ENCODE measurements at places on chromosomes 1 and 21.

DNA sequence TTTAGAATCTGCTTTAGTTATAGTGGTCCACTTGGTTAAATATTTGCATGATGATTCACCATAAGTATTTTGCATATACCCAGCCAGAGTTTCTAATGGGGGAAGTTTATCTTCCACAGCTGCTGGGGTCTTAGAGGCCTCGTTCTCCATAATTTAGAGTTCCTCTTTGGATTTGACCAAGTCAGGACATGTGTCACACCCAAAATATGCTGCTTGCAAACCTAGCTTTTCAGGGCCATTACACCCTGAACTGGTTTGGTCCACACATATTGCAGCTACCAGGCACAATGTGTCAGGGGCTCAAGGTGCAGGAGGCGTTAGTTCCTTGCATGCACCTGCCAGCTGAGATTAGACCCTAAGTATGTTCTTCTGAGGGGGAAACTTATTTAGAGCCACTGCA lies 17.1 kb upstream of the FMO4 start:
- DNase-seq: no peak

- no peak for DNase-seq
Measured at GRCh38 chr1:52955129-52955970, 28.3 kb downstream of the SCP2 start.

DNA sequence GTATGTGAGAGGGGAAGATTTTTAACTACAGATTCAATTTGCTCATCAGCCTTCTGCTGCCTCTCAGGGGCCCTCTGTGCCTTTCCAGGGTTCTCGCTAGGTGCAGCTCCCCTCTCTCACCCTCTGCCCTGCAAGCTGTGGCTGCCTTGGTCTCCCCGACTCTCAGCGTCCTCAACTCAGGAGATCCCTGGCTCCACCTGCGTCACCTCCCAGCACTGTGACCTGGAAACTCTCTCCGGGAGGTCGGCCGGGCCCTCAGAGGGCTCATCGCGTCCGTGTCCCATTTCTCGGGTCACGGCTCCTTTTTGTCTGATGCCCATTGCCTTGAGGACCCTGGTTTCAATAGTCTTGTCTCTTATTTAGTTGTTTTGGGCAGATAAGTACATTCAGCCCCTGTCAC lies 63.5 kb upstream of the ADARB1 start:
- peak; percentile 9 for DNase-seq

DNA sequence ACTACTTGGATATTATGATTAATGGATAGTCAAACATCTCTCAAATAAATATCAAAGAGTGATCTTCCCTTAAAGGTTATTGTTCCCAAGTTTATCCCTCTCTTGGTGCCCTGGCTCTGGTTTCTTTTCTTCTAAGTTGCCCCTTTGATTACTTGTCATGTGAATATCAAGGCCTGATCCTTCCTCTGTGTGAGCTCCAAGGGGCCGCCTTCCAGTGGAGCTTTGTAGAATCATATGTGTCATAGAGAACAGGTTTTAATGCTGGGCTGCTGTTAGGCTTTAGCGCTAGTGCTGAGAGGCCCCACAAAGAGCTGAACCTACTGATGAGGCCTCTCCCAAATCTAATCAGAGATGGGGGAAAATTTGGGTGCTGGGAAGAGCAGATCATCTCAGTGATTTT lies 25.5 kb downstream of the UCK2 start:
- no peak for DNase-seq

- DNase-seq: no peak
Measured at GRCh38 chr21:30491963-30492428, at the start of gene KRTAP19-3. Gene KRTAP19-3, minus strand, starts transcription at chr21:30492013. Its CDS starts 56 bp downstream, at chr21:30491957.

- DNase-seq: no peak
Measured at GRCh38 chr1:14392161-14392858, 206.2 kb upstream of the KAZN start.

- no peak for DNase-seq
Measured at GRCh38 chr1:172324761-172325160, 95.7 kb upstream of the C1orf105 start.

- DNase-seq: no peak
Measured at GRCh38 chr1:222697203-222697602, 15.1 kb downstream of the AIDA start.

GRCh38 chr1:25137521-25138395 lies 94.5 kb downstream of the SYF2 start:
- no peak for DNase-seq

GRCh38 chr1:211783266-211783665 lies 47.3 kb downstream of the LPGAT1 start:
- DNase-seq: no peak

DNA sequence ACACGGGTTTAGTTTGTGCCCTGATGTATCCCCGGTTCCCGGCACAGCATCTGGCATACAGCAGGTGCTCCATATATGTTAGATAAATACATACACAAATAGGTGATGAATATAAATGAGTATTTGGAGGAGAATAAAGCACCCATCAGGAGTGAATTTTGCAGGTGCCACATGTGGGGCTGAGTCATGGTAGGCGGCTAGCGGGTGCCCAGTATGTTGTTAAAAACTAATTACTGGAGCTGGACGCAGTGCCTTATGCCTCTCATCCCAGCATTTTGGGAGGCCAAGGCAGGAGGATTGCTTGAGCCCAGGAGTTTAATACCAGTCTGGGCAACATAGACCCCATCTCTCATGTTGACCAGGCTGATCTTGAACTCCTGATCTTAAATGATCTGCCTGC lies 16.7 kb upstream of the WASF2 start:
- no peak for DNase-seq

GRCh38 chr1:22376976-22377375 lies 74.7 kb upstream of the ZBTB40 start:
- no peak for DNase-seq

DNA sequence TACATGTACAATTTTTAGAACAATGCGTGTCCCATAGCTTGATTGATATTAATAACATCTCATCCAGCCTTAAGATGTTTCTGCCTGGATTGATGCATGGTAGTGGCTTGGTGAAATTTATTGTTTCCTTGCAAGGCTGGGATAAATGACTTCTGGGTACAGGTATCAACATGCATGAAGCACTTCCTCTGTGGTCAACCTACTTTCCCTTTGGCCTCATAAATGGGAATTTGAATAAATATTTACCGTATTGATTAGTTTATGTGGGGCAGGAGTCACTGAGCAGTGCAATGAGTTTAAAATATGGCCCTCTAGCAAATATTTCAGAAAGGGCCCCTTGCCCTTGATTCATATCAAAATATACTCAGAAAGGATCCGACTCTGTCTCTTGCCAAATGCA lies 83.9 kb upstream of the KCNE2 start:
- DNase-seq: no peak

- DNase-seq: no peak
Measured at GRCh38 chr1:27005648-27006496, 6.8 kb downstream of the TENT5B start.

DNA sequence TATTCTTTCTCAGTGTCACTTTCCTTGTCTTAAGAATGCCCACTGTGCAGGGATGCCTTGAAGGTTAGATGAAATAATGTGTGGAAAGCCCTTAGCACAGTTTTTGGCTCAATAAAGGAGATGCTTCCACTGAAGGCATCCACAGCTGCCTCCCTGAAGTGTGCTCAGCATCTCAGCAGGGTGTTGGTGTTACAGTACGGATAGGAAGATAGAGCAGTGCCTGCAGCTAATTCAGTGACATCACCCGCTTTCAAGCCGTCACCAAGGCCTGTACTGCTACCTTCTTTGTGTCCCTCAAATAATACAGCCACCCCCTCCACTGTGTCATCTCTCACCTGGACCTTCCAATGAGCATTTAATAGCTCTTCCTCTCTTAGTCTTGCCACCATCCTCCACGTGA lies 59.0 kb downstream of the NDUFS5 start:
- no peak for DNase-seq

DNA sequence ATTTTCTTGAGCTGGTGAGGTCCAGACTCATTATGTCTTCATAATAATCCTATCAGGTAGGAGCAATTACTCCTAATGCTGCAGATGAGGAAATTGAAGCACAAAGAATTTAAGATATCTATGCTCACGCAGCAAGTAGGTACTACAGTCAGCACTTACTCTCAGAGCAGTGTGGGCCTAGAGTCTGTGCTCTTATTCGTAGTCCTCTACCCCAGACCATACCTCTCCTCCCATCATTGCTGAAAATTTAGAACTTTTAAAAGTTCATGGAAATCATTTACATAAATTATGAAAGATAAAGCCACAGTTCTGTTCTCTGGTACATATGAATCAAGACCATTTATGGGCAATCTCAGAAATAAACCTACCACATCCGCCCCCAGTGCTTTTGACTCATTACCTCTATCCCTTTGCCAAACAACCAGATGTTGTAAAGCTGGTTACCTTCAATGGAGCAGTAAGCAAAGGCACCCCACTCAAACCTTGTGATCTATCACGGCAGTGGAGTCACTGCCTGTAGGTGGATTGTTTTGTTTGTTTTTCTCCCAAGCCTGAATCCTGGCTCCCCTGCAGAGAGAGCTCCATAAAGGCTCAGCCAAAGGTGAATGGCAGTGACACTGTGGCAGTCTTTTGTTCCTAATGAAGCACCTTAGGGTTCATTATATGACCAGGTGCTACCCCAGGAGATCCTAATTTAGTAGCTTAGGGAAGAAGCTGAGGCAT lies 20.9 kb upstream of the MAN1A2 start:
- no peak for DNase-seq

GRCh38 chr1:62778208-62778607 lies 5.7 kb upstream of the ATG4C start:
- DNase-seq: no peak

DNA sequence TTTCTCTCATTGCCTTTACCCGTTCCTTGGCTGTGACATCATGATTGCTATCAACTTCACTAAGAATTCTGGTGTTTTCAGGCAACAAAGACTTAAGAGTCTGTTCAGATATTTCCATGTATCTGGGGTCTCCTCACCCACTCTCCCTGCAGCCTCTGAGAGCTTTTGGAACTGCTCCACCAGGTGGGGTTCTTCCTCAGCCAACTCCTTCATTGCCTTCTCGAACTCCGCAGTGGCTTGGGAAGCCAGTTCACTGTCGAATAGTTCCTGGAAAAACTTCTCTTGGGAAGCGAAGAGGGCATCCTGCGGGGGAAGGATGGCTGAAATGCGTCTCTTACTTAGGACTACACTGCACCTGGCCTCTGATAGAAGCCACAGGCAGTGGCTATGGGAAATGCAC lies 2.1 kb downstream of the PEX19 start:
- no peak for DNase-seq

DNA sequence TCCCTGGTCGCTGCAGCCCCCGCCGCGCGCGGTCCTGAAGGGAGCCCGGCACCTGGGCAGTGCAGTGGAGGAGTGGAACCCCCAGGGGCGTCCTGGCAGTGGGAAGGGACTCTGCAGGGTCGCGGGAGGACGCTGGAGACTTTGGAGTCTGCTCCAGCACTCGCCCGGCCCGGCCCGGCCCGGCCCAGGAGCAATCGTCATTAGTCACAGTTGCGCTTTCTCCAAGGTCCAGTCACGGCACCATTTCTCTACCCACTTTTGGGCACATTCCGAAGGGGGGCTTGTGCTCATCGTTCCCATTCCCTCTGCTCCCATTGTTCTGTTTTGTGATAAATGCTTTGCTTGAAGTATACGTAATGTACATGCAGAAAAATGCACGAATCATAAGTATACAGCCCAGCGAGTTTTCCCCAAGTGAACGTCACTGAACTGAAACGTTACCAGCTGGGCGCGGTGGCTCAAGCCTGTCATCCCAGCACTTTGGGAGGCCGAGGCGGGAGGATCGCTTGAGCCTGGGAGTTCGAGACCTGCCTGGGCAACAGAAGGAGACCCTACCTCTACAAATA lies 999 bp downstream of the THAP3 start:
- no peak for DNase-seq

- DNase-seq: no peak
Measured at GRCh38 chr1:87600854-87601253, 272.2 kb downstream of the LMO4 start.

DNA sequence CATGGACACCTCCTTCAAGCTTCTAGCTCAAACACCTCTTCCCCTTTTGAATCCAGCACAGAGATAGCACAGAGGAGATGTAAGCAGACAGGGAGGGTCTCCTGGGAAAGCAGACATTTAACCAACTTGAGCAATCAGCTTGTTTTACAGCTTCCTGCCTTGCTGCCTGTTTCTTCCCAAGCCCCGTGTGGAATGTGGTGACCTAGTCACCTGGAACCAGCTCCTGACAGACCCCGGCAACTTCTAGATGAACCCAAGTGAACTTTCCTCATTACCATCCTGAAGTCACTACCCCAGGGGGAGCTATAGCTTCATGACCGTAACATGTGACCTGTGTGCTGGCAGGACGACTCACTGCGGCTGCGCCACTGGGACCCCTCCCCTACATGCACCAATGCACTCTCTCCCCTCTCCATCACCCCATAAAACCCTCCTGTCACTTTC lies 24.1 kb upstream of the TTF2 start:
- DNase-seq: no peak

GRCh38 chr21:43809346-43809799 lies 20.0 kb downstream of the RRP1 start:
- DNase-seq: no peak

DNA sequence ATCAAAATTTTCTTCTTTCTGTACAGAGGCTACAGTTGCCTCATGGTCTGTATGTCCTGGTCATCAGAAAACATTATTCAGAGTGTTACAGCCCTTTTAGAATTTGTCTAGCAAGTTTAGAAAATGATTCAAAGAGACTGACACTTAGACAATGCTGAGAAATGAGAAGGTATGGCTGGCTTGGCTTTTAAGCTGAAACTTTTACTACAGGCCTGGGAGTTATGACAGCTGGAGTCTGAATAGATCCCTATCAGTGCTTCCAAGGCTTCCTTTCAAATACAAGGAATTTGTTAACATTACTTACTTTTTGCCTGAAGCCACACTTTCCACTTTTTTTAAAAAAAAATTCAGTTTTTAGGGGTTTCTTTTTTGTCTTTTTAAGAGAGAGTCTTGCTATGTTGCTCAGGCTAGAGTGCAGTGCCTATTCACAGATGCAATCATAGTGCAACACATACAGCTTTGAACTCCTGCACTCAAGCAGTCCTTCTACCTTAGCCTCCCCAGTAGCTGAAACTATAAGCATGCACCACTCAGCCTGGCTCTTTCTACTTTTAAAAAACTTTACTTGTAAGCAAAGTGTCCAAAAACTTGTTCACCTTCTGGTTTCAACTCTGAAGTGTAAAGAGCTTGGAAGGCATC lies 10.5 kb upstream of the COP1 start:
- no peak for DNase-seq

- DNase-seq: no peak
Measured at GRCh38 chr1:100141192-100141591, 8.2 kb downstream of the TRMT13 start.

- DNase-seq: no peak
Measured at GRCh38 chr1:96865731-96866685, 144.4 kb downstream of the PTBP2 start.

DNA sequence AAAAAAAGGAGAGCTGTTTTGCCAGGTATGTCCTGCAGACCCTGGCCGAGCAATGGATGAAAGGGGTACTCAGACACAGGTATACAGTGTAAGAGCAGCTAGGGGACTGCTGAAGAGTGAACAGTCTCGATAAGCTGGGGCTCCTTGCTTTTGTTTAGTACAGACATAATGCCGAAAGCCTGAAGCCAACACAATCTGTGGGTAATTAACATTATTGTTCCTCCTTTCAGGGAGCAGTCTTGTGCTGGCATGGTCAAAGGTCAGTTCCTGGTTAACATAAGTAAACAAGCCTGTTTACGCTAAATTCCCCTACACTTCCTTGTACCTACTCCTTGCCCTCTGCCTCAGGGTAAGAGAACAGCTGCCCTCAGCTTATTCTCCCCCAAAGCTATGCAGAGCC lies 272.3 kb upstream of the ST6GALNAC5 start:
- DNase-seq: no peak

Data from posterior cingulate gyrus (tissue), 11 donors.